Putamen (tissue), 1 donor: ENCODE measurements at places on chromosomes 12 and 14.

DNA sequence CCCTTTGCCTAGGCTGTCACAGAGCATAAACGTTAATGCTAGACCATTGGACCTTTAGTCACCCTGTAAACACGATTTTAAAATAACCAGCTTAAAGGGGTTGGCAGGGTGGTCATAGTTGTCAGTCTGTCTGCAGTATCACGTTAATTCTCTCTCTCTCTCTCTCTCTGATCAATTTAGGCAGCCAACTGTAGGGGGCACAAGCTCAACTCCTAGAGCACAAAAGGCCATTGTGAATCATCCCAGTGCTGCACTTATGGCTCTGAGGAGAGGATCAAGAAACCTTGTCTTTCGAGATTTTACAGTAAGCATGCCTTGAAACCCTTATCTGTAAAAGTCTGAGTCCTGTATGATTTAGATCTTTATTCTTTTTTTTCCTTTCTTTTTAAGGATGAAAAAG is 97.1 kb downstream of the SCAF11 start:
- DNase-seq = peak; percentile 41

DNA sequence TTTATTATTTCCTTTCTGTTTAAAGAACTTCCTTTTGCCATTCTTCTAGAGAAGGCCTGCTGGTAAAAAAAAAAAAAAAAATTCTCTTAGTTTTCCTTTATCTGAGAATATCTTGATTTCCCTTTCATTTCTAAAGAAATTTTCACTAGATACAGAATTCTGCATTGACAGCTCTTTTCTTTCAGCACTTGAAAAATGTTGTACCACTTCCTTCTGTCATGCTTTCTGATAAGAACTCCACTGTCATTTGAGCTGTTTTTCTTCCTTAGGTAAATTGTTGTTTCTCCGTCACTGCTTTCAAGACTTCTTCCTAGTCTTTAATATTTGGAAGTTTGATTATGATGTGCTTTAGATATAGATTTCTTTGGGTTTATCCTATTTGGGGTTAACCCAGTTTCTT is 113.6 kb upstream of the BTG1 start:
- no peak for DNase-seq

GRCh38 chr14:78070344-78070743 is 99.8 kb upstream of the NRXN3 start:
- no peak for DNase-seq

GRCh38 chr12:89575374-89575773 is 49.5 kb upstream of the POC1B start:
- DNase-seq = no peak

DNA sequence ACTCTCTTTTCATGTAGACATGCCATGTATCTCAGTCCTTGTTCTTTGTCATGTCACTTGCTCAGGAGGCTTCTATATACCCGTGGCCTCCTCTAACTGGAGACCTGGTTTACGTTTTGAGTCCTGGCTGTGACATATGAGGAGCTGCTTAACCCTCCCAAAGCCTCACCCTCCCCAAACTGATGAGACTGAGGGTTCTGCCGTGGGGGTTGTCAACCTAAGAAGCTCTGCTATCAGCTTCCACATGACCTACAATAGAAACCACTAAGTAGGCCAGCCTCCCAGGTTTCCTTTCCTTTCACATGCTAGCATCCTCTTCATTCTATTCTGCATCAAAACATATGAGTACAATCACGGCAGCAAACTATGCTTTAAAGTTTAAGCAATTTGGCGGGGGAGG is 76.8 kb upstream of the WSCD2 start:
- no peak for DNase-seq

GRCh38 chr14:73696466-73697400 is 17.5 kb downstream of the PNMA1 start:
- no peak for DNase-seq

DNA sequence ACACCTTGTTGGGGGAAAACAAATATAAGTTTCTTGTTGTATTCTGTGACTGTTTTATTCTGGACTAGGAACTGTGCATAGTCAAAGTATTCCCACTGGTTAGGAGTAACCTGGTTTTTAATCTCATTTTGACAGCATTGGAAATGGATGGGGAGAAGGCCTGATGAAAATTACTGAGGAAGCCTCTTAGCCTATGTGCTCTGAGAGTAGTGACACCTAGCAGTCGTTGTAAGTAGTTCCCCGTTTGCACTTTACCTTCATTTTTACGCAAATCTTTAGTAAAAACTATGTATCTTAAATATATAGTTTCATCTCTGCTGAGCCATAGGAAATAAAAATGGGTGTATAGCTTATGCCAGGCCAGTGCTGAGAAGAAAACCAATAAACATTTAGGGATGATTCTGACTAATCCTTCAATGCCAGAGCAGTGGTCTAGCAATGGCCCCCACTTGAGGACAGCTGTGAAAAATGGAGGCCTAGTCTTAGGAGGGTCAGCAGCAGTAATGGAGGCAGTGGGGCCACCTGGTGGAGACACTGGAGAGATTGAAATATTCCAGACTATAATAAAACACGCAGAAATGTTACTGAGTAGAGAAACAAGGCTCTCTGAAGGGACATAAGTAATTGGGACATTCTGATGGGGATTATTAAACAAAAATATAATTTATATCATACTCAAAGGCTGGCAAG is 133.2 kb upstream of the NOVA1 start:
- no peak for DNase-seq
